Natural killer cell (primary cell): ENCODE measurements at places on chromosomes 6 and 20.

DNA sequence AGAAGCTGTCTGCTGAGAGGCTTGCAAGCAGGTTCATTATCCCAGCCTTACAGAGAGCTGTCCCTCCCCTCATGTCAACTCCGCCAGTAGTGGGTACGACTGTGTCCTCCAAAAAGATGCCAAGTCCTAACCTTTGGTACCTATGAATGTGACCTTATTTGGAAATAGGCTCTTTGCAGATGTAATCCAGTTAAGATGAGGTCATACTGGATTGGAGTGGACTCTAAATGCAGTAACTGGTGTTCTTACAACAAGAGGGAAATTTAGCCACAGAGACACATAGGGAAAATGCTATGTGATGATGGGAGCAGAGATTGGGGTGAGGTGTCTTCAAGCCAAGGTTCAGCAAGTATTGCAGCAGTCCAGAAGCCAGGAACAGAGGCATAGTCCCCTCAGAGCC, 90.8 kb upstream of the FOXP4 start:
- no peak for DNase-seq

- DNase-seq = no peak
These were observed 251.0 kb downstream of the UST start for GRCh38 chr6:148997865-148998264.

DNA sequence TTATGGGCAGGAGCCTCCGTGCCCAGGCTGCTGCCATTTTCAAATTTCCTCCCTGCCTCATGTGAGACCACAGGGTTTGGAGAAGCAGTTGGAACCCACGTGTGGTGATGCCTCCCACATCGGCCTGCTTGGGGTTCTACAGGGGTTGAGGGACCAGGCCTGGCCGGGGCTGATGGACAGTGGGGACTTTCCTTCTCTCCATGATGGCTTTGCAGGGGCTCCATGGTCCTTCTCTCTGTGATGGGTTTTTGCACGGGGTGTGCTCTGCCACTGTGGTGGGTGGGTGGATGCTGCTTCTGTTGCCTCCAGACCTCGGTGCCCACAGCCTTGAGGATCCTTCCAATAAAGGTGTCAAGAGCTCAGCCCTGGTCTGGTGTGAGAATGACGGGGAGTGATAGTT, 54.4 kb downstream of the ADNP start:
- no peak for DNase-seq

DNA sequence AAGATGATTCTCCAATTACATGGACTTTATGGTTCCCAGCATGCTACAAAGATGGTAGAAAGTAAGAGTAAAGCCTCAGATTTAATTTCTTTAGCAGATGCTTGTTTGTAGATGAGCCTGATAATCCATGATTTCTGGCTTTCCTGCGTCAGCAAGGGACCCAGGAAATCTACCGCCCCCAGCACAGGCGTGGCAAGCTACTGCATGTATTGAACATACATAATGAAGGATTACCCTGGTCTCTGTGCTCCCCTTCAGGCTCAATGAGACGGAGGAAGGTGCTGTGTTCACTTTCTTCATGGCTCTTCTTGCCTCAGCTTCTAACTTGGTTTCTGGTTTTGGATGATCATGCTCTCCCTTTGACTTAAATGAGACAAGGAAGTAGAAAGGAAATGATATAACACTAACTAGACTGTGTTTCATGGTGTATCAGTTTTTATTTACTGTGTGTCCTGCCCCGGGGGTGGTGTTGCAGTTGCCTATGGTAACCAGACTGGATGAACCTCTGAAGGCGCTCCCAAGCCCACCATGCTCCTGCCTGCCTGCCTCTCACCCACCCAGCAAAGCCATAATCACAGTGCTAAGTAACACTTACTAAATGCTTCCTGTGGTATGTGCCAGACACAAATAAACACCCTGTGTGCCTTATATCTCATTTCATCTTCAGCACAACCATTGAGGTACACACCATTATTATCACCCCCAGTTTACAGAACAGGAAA, 17.9 kb downstream of the GCM1 start:
- no peak for DNase-seq

DNA sequence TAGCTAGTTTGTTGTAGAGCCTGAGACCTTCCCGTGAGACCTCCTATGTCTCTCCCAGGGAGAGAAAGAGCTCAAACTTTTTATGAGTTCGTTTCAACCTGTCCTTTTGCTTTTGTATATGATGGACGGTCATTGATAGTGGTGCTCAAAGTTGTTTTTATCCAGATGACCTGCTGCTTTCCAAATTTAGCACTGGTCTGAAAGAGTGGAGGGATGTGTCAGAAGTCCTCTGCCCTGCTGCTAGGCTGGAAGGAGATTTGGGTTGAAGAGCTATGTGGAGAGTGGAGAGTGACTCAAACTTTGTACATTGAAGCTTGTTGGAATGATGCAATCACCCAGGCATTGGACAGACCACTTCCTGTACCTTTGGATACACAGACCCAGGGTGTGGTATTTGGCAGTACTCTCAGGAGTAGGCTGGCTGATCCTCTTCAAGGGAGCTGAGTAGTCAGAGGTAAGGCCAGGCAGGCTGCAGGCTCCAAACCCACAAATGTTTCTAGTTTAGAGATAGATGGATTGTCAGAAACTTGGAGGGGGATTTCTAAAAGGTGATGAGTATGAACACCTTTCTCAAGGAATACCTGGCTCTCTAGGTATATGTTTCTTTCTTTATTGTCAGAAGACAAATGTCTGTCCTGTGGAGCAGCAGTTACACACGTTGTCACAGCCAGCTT, 49.4 kb upstream of the RREB1 start:
- no peak for DNase-seq
